Stimulated activated CD8-positive, alpha-beta memory T cell treated with anti-CD3 and anti-CD28 coated beads, Interleukin-4, amount 100 ng/mL, for 4 hours (primary cell): ENCODE measurements at places on chromosomes 7 and 10.

GRCh38 chr7:99402854-99403253 is 5.5 kb downstream of the PDAP1 start:
- DNase-seq = no peak

- no peak for DNase-seq
These were observed 154.9 kb downstream of the GLI3 start for GRCh38 chr7:42082144-42082543.

- DNase-seq = no peak
These were observed 1.1 kb upstream of the TECTB start for GRCh38 chr10:112282086-112282485.

- no peak for DNase-seq
These were observed 11.4 kb downstream of the ATG9B start for GRCh38 chr7:151012911-151013347.

GRCh38 chr10:124384172-124384571 is 34.6 kb downstream of the OAT start:
- DNase-seq = no peak

GRCh38 chr7:150780292-150780691 is 19.9 kb downstream of the TMEM176B start:
- DNase-seq = no peak

DNA sequence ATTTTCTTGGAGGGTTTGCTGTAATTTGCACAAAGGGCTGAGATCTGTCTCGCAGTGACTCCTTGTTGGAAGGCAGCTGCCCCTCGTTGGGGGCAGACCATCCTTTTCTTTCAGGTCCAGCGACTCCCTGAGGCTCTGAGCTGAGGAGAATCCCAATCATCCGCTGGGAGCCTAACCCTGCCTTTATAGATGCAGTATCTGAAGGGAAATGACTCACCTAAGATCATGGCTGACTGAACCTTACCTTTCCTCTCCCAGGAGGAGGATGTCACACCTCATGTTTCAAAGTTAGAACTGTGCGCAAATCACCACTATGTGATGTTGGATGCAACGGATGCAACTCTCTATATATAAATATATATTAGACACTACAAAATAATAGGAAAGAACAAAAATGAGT is 36.4 kb upstream of the MXI1 start:
- no peak for DNase-seq

DNA sequence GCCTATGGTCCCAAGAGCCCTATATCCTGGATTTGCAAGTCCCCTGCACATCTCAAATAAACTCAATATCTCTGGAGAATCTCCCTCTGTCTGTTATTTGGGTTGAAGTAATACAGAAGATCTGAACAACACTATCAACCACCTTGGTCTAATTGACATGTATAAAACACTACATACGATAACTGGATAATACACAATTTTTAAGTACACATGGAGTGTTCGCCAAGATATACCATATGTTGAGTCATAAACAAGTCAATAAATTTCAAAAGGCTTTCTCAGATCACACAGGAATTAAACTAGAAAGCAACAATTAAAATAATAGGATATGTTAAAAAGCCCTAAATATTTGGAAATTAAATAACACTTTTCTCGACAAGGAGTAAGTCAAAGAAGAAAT is 5.6 kb upstream of the GARS1 start:
- no peak for DNase-seq

DNA sequence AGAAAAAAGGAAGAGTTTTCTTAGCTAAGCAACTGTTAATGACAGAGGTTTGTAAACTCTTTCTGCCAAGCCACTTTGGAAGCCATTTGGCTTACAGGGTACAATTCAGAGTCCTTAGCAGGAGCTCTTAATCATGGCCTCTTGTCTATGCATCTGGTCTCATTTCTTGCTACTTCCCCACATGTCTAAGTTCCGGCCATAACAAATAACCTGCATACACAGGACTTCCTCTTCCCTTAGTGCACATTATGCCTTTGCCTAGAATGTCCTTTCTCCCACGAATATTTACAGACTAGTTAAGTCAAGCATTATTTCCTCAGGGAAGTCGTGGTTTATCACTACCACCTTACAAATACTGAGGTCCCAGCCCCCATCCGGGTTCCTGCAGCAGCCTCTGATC is 8.6 kb upstream of the UPF2 start:
- DNase-seq = no peak

DNA sequence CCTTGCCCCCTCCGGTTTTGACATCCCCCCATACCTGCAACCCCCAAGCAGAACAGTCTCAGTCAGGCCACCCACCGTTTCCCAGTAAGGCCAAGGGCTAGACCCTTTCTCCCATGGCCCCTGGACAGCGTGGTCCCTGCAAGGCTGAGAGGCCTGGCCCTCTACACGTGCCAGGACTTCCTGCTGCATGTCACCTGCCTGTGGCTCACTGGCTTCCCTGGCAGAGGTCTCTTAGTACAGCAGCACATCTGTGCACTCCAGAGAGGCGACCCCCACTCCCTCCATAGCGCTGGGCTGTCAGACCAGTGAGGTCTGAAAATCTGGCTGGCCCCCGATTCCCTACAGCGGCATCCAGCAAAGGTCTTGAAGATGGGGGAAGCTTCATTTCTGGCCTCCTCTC is 26.4 kb upstream of the JAKMIP3 start:
- DNase-seq = no peak

GRCh38 chr7:133109816-133110215 is 27.9 kb upstream of the CHCHD3 start:
- no peak for DNase-seq

GRCh38 chr7:119197877-119198527 is 973.5 kb downstream of the ANKRD7 start:
- DNase-seq = no peak

GRCh38 chr10:689452-690371 is at the start of gene DIP2C:
DIP2C (minus strand) TSS chr10:689668; CDS start chr10:689578, 90 bp downstream.
- DNase-seq = no peak

- no peak for DNase-seq
These were observed 7.1 kb downstream of the CPVL start for GRCh38 chr7:29139191-29139590.

DNA sequence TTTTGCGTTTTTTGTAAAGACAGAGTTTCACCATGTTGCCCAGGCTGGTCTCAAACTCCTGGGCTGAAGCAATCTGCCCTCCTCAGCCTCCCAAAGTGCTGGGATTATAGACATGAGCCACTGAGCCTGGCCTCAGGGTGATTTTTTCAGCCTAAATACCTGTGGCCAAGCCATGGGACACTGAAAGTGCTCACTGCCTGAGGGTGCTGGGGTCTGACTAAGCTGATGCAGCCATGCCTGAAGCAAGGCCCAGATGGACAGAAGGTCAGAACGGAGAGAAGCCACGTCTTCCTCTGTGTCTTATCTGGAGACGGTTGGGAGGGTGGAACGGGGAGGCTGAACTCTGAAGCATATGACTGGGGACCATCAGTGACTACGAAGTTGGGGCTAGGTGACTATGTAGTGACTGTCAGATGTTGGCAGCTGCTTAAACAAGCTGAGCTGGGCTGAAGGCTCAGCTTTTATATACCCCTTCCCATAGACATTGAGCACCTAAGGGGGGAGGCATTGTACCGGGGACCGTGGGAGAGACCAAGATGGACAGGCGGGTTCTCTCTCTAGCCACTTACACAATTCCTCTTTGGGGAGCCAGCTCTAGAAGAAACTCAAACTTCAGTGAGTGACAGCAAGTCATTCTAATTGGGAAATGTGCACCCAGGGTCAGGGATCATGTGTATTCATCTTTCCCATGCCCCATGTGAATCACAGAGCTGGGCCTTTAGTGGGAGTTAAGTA is 73.3 kb upstream of the HABP2 start:
- DNase-seq = no peak

DNA sequence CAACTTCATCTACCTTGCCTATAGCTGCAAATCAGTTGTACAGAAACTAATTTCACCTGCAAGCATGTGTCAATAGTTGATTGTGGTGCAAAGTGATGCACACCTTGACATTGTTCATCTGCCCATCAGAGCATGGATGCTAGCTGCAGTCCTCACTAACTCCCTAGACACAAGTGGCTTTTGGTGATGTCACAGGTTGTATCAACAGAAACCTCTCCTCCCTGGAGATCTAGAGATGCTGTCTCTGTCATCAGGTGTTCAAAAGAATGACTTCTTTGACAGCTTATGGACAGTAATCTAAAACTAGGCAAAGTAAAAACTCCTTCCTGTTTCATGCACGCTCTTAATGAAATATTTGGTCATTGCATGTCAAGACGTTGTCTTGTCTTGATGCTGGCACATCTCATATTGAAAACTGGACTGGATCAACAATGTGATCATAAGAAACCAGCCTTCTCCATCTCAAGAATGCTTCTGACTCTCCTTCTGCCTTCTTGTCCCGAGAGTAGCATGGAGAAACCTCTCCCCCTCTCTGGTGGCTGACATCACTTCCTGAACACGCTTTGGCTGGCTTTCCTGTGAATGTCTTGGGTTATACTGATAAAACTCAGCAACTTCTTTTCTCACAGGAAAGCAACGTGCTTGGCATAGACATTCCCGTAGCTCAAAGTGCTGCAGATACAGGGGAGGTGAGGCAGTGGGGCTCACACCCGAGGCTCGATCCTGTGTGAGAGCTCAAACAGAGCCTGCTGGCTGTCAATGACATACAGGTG is 176.2 kb upstream of the CDCA7L start:
- no peak for DNase-seq

DNA sequence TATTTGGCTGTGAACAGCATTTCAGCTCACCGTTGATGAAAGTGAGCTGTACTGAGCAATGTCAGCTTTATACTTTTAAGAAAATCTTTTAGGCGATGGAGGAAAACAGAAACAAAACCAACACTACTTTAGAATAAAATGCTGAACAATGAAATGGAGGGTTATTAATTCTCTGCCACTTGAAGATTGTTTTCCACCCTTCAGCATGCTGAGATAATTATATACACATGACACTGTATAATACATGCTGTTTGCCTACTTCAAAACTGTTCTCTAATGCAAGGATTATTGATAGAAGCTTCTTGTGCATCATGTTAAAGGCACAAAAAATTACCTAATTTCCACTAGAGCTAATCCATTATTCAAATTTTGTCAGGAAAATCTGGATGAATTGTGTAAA is 66.8 kb downstream of the CACNA2D1 start:
- no peak for DNase-seq
